ENCODE measurements at places on chromosomes 12 and 14.

- DNase-seq = no peak
Observed at GRCh38 chr14:65198346-65198745, 96.0 kb upstream of the MAX start.

DNA sequence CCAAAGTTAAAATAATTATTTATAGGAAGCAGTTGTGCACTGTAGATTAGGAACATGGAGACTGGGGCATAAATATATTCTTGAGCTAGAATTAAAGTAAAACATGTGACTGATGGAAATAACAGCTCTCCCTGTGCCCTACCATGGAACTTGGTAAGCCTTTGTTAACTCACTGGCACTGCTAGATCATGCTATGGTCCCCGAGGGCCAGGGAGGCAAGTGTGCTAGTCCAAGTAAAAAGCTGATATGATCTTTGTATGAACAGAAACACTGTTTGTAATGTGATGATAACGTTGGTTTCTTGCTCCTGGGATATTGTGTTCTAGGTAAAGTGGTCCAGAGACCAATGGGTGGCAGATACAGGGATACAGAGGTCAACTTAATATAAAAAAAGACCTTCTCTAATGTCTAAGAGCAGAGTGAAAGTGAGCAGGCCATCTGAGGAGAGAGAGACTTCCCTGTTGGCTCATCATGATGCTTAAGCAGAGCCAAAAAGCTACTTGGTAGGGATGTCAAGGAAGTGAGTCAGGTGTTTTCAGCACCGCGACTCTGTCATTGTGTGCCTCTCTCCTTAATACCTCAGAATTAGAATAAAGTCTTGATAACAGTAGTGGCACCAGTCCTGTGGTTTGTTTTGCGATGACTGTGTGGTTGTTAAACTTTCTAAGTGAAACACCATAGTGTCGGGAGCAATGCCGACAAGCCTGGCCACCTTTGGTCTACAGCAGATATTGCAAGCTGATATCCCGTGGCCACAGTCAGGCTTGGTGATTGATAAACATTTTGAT, 27.6 kb downstream of the BICD1 start:
- DNase-seq = no peak

- no peak for DNase-seq
Observed at GRCh38 chr14:87084908-87085307, 908.1 kb downstream of the GALC start.

DNA sequence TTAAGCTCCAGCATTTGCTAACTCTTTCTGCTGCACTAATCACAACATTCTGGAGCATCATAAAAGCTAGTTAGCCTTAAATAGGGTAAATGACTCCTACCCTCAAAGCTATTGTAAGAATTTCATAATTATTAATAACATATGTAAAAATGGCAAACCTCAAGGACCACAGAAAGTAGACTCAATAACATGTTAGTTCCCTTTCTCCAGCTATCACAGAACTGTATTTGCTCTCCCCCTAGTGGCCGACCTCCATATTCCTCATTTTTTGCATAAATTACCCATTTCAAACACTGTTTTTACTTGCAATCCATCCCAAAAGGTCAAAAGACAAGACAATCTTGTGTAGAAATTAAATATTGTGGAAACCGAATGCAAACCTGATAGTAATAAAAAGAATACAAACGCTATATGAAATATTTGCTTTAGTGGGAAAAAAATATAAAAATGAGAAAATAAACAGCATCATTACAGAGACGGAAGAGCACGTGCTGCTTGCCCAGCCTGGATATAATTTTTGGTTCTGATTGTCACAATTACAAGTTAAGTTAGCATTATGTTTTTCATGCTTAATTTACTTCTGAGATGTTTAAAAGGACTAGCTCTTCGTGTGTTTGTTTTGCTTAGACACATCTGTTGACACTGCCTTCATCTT, 97.9 kb downstream of the RERGL start:
- peak; percentile 81 for DNase-seq

GRCh38 chr14:58747181-58747580, 109.4 kb downstream of the DACT1 start:
- DNase-seq = no peak

GRCh38 chr12:60180298-60180697, 584.5 kb downstream of the SLC16A7 start:
- no peak for DNase-seq

DNA sequence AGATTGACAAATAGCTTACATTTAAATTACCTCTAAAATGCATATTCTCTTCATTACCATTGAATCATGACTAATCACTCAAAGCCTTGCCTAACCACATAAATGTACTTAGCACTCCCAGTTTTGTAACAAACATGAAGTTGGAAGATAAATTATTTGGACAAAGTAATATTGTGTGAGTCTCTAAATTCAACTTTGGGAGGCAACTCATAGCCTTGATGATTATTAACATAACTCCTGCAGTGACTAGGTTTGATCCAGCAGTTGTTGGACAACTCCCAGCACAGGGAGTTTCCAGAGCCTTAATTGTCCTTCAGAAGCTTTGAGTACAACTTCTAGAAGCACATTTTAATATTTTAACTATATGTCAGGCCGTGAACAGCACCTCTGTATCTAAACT, 153.4 kb upstream of the PDZRN4 start:
- DNase-seq = no peak

DNA sequence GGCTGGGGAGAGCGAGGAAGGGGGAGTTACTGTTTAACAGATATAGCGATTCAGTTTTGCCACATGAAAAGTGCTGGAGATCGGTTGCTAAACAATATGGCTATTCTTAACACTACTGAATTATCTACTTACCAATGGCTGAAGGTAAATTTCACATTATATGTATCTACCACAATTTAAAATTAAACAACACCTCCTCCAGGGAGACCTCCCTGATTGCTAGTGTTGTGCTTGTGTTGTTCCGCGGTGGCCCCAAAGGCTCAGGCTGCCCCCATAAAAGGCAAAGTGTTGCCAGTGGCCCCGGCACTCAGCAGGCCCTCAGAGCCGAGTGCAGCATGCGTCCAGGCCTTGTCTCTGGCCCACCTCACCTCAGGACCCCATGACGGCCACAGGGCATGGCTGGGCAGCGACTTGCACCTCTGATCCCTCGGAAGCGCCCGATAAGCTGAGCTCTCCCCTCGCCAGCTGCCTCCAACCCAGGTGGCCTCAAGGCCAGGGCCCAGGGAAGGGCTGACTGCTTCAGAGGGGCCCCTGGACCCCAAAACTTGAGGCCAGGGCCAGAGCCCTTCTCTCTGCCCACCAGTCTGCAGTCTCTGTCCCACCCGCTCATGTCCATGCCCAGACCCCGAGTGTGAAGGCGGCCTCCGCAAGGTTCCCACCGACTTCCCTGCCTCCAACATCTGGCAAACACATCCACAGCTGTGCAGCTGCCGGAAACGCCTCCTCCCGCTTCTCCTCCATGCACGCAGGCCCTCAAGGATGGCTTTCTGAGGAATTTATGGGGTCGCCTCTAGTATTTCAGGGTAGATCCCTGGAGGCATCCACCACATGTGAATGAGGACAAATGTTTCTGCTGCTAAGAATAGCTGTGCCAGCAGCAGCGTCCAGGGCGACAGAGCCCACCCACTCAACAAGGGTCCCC, 60.0 kb downstream of the NCOR2 start:
- DNase-seq = peak; percentile 83

DNA sequence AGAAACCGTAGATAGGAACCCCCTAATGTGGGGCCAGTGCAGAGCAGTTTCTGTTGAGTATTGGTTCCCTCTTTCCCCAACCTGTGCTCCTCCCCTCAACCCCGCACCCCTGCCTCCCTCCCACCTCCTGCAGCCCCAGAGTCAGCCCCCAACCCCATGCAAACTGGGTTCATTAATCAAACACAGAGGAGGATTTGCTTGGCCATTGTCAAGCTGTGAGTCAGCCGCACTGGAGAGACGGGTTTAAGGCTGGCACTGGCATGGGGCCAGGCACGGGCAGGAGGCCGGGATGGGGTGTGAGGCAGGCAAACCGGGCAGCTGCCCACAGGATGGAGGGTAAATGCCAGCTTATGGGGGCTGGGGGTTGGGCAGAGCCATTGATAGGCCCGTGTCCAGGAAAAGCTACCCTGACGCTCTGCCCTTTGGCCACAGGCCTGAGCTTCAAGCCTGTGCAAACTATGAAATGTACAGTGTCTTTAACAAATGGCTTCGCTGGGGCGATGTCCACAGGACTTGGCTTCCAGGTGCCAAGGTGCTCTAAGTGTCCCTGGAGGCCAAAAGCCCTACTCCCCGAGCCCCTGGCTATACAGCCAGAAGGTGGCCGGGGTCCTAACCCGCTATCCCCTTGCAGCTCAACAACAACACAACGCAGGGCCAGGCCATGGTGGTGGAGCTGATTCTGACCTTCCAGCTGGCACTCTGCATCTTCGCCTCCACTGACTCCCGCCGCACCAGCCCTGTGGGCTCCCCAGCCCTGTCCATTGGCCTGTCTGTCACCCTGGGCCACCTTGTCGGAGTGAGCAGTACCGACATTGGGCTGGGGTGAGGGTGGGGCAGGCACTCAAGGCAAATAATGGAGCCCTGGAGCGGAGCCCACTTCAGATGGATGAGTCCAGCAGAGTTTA, 1.4 kb downstream of the AQP5 start:
- DNase-seq = no peak

DNA sequence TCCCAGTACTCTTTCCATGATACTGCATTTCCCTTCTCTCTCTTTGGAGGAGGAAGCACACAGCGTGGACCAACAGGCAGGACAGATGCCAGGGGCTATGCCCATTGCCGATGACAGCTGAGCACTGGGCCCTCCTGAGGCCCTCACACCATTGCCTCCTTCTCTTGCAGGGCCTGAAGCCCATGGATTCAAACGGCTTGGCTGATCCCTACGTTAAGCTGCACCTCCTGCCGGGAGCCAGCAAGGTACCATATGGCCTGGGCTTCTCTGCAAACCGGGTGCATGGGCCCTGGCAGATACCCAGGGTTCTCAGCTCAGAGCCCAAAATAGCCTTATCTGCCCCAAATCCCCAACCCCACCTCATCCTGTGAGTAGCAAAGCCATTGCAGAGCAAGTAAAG, 25.2 kb upstream of the OAS1 start:
- DNase-seq = no peak

- no peak for DNase-seq
Observed at GRCh38 chr14:105067140-105067968, 2.1 kb upstream of the GPR132 start.

DNA sequence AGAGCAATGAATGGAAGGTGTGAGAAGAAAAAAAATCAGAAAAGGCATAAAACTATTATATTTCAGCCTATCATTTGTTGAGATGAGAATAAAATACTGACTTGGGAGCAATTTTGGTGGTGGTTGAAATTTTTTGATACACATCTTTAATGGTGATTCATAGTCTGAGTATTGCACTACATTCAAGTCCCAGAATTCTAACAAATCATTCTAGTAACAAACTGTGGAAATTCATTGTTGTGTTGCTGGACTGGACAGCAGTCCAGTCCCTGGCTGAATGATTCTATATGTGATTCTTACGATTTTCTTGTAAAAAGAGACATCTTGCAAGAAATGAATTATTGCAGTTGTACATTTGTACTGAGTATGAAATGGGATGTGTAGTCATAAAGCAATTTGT, 268.6 kb downstream of the TRHDE start:
- no peak for DNase-seq

- DNase-seq = no peak
Observed at GRCh38 chr12:58583940-58584339, 336.4 kb downstream of the LRIG3 start.

DNA sequence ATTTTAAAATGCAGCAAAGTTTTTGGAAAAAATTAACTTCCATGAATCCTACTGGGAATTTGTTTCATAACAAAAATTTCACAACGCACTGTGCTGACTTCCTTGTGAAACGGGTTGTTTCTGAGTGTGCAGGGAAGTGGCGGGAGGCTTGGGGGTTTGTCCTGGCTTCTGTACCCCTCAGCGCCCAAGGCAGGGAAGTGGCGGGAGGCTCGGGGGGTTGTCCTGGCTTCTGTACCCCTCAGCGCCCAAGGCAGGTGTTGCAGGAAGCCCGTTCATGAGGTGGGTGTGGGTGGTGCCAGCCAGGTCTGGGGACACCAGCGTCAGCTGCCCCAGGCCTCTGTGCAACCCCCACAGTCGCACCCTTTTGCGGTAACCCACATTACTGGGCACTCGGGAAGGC, 25.1 kb downstream of the ADGRD1 start:
- DNase-seq = no peak

DNA sequence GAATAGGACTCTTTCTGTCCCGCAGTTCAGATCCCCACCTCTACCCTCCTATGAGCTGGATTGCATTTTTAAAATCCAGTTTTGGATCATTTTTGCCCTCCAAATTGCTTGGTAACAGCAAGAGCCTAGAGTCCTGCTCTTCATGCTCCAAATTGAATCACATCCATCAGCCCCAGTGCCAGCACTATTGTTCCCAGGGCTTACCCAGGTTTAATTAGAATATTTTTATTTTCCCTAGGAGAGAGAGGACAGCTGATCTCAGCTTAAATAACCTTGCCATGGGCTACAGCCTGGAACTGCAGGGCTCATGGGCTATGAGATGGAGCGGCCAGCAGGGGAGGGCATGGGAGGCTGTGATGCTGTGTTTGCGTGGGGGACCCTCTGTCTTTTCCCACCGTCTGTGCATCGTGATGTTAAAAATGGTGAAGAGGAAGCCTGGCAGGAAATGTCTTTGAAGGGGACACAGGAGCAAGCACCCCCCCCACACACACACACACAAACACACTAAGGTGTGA, 59.4 kb upstream of the WSCD2 start:
- DNase-seq = no peak
